ENCODE measurements at places on chromosomes 13 and 19.

DNA sequence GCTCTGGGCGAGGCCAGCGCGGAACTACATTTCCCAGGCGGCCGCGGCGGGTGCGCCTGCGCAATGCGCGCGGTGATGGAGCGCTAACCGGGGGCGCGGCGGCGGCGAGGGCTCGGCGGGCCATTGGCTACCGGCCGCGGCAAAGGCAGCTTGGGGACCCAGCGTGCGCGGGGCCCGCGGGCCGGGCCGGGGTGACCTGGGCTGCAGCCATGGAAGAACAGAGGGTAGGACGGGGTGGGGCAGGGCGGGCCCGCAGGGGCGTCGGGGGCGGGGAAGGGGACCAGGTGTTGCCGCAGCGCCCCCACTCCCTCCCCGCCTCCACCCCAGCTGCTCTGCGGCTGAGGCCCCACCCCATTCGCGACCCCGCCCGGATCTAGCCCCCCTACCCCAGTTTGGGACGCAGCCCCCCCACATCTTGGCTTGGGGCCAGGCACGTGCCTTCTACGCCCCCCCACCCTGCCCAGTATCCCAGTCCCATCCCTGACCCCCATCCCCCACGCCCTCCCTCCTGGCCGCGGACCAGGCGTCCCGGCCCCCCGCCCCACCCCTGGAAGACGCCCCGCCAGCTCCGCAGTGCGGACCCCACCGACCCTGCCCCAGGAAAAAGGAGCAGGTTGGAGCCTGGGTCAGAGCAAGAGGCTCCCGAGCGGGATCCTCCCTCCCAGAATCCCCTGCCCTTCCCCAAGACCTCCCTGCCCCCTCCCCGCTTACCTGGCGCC lies at the start of gene FSD1:
Gene FSD1 (plus strand): TSS at position 61 of the 719 bp plus-strand sequence. CDS start 149 bp downstream, at position 210.
- no peak for DNase-seq

DNA sequence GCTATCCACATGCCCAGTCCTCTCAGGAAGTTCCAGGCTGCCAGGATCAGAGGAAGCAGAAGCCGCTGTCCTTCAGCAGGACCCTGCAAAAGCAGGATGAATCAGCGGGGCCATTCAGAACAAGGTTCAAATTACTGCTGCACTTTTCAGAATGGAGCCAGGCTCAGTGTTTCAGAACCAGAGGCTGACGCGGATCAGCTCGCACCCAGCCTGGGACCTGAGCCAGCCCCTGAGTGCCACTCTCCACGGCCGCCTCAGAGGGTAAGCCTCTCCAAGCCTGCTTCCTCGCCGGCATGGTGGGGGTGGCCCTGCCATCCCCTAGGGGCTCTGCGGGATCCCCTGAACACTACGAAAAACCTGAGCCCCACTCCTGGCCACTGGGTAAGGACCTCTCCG lies 24.7 kb downstream of the RASA3 start:
- no peak for DNase-seq

- no peak for DNase-seq
These were observed 30.0 kb downstream of the CSNK1G2 start for GRCh38 chr19:1970806-1971502.

GRCh38 chr13:46523972-46524752 lies 28.8 kb upstream of the LRCH1 start:
- DNase-seq = no peak

GRCh38 chr19:40524133-40524549 lies 52.5 kb upstream of the SHKBP1 start:
- no peak for DNase-seq

DNA sequence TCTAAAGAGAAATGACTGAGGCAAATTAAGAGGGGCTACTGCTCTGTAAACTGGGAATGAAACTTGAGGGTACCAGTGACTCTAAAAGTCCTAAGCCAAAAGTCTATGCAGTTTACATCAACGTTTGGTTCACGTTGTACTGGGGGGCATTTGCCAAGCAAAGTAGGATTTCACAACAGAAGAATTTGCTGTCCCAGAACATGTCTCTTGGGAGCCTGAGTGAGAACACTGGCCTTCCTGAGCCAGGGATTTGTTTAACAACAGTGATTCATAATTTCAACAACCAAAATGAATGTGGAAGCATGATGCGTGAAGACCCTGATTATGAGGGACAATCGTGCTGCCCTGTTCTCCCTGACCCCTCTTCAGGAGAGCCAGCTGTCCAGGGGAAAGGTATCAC lies 178.0 kb downstream of the OXGR1 start:
- DNase-seq = no peak

DNA sequence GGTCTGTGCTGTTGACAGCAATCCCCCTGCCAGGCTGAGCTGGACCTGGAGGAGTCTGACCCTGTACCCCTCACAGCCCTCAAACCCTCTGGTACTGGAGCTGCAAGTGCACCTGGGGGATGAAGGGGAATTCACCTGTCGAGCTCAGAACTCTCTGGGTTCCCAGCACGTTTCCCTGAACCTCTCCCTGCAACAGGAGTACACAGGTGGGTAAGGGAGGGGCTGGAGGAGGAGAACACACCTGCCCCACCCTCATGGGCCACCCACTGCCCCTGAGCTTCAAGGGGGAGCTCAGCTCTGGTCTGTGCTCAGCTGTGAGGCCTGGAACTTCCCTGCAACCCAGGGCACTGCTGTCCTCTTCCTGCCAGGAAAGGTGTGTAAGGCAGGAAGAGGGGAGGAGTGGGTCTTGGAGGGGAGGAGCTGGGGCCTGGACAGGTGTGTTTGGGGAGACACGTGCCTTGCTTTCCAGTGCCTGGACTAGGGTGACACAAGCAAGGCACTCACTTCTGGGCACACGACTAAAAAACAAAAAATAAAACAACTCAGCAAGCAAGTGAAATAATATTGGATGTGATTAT lies 3.9 kb downstream of the SIGLEC7 start:
- no peak for DNase-seq

DNA sequence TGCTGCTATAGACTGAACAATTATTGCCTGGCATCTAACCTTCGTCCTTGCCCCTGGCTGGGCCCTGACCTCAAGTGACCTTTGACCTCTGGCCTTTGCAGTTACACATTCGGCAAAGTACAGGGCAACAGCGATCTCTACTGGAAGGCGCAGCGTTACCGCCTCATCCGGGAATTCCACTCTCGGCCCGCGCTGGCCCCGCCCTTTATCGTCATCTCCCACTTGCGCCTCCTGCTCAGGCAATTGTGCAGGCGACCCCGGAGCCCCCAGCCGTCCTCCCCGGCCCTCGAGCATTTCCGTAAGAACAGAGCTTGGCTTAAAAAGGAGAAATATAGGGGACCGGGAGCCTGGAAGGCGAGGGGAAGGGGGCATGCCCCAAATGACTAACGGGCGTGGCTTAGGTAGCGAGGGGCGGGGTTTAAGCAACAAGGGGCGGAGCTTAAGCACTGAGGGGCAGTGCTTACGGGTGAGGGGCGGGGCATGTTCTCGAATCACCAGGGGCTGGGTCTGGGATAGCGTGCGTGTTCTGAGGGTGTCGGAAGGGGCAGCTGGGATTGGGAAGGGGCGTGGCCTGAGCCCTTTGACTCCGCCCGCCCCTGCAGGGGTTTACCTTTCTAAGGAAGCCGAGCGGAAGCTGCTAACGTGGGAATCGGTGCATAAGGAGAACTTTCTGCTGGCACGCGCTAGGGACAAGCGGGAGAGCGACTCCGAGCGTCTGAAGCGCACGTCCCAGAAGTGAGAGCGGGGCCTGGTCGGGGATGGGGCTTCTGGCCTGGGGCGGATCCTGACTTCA lies 52.7 kb downstream of the TRPM4 start:
- no peak for DNase-seq

DNA sequence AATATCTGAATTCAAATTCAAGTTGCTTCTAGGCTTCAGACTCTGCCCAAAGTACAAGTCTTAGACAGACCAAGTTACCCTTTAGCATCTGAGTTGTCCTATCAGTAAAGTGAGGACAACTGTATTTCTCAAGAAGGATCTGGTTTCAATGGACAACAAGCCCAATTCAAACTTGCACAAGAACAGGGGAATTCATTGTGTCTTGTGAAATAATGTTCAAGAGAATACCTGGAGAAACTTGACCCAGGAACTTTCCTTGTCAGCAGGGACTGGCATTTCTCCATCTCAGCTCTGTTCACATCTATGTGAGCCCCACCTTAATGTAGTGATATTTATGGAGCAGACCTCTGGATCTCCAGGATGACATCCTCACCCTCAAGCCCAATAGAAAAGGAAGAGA lies 894.9 kb upstream of the SLC10A2 start:
- no peak for DNase-seq

DNA sequence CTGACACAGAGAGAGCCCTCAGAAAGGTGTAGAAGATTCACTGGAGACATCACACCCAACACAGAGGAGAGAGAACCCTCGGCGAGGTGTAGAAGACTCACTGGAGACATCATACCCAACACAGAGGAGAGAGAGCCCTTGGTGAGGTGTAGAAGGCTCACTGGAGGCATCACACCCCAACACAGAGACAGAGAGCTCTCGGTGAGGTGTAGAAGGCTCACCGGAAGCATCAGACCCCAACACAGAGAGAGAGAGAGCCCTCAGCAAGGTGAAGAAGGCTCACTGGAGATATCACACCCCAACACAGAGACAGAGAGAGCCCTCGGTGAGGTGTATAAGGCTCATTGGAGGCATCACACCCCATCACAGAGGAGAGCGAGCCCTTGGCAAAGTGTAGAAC lies 826.5 kb downstream of the UQCRFS1 start:
- no peak for DNase-seq

DNA sequence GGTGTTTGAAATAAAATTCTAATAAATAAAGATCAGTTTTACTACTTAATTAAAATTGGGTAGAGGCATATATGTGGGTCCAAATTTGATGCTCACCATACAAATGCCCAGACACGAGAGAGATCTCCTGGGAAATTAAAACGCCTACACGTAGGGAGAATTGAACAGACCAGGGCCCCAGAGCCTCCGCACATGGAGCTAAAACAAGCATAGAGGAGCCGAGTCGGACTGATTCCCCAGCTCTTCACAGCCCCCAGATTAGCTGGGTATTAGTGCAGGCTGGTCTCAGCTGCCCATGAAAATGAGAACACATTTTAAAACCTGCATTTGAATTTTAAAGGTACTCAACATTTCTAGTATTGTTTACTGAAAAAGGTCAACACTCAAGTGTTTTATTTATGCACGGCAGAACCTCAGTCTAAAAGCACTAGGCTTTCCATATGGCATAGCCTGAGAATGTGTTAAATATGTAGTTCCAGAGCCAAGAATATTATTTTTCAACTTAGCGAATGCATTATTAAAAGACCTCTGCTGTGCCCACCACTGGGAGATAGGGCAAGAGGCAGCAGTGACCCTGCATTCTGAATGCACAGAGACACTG lies 344.8 kb downstream of the ENOX1 start:
- no peak for DNase-seq

GRCh38 chr13:40155201-40155600 lies 499.7 kb downstream of the COG6 start:
- DNase-seq = no peak

DNA sequence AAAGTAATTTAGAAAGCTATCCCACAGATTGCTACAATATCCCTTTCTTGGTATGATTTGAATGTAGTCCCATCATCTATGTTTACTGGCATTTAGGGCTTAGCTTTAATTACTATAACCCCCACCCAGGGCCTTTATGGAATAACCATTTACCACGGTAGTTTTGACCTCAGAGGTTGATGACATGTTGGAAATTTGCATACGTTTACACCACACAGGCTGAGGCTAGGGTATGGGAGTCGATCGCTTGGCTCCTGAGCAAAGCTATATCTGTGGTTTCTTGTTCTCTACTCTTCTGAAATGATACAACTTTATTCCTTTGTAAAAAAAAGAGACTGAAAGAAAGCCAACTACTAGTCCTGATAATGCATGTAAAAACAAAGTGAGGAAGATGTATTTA lies 28.2 kb upstream of the RFC3 start:
- no peak for DNase-seq

GRCh38 chr19:57363688-57364181 lies 384 bp downstream of the TRAPPC2B start:
- no peak for DNase-seq

GRCh38 chr19:3375221-3376090 lies 9.1 kb downstream of the NFIC start:
- DNase-seq = no peak

DNA sequence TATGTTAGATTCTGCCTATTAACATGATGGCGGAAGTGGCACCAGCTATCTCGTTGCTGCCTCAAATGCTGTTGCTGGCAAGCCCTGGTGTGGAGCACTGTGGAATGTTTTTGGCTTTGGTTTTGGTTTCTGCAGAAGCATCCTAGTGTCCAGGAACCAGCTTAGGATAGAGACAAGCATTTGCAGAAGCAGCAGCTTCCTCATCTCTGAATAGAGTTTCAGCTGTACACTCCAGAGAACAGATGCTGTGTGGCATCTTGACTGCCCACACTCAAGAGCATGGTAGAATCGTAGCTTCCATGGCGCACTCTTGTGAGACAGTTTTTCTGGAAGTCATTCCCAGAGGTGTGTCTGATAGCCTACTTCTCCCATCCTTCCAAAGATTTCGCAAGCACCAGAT lies 145.3 kb upstream of the RXFP2 start:
- no peak for DNase-seq

GRCh38 chr13:65336916-65337315 lies 1893.2 kb downstream of the PCDH9 start:
- peak; percentile 74 for DNase-seq

GRCh38 chr13:51343475-51343874 lies 4.0 kb downstream of the SERPINE3 start:
- DNase-seq = no peak

All from smooth muscle cell of the brain vasculature (primary cell).